Small intestine (tissue), 16 donors: ENCODE measurements at places on chromosomes 6 and 20. TPM values are rescaled to one million over a fixed set of nuclear protein-coding genes. Genes with fewer than 3 reads are reported as not detected.
A peak's percentile ranks its signal among the peaks of the same experiment; 100 is the strongest.

EPPIN gene
- not detected for polyA plus RNA-seq

CD164 gene
- polyA plus RNA-seq, result 172 TPM

JAG1 gene
- polyA plus RNA-seq, result 12.7 TPM

KHDRBS2 gene
- 9.0 TPM for polyA plus RNA-seq

ZNF391 gene
- polyA plus RNA-seq, result 0.27 TPM

MBOAT1 gene
- polyA plus RNA-seq, result 2.5 TPM

SYNCRIP gene
- polyA plus RNA-seq, result 96.6 TPM

TMEM200A gene
- polyA plus RNA-seq, result 49.0 TPM

ZNF311 gene
- 0.27 TPM for polyA plus RNA-seq

DNA sequence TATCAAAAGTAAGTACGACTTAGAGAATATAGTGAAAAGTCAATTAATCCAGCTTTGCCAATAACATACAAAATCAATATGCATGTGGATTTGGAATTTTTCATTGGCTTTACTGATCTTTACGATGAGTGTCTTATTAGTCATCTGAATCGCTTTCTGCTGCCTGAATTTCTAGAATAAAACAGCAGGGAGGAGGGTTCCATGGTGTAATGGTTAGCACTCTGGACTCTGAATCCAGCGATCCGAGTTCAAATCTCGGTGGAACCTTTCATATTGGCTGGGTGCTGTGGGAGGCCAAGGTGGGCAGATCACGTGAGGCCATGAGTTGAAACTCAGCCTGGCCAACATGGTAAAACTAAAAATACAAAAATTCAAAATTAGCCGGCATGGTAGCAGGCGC is 448.8 kb downstream of the RNF144B start:
- no peaks in the 10 kb centered on the region for H3K36me3 ChIP-seq
- no peak overlapping the region for H3K27ac ChIP-seq
- no peaks in the 10 kb centered on the region for H3K4me1 ChIP-seq
- no peak overlapping the region for H3K4me3 ChIP-seq
- H3K27me3 ChIP-seq, result no peaks in the 10 kb centered on the region

DNA sequence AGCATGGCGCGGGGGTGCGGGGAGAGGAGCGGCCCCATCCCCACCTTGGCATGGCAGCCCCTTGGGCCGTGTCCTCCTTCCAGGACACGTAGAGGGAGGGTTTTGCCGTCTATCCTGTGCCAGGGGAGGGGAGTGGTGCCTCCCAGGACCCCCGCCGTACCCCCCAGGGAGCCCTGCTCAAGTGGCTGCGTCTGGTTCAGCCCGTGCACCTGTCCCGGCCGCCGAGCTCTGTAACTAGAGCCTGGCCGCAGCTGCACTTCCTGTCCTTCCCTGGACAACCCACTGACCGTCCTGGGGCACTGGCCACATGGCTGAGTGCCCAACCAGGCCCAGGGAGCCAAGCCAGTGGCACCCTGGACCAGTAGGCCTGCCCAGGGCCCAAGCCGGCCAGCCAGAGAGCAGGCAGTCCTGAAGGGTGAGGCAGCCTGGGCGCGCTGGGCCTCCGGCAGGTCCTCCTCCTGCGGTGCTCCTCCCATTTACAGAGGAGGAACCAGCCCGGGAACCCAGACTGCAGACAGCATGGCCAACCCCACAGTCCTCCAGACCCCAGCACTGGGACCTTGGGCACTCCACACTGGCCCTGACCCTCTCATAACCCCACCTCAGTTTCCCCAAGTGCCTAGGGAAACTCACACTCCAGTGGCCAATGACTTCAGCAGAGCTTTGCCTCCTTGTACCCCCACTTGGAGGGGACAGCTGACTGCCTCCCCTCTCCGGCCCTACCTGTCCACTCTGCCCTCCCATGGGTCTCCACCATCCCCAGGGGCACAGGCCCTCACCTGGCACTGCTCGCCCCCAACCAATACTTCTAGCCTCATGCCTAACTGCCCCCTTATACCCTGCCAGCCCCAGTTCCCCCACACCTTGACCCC is 8.7 kb downstream of the LAMA5 start:
- no peak for DNase-seq
- no peaks in the 10 kb centered on the region for H3K4me1 ChIP-seq
- no peak overlapping the region for H3K4me3 ChIP-seq
- no peaks in the 10 kb centered on the region for H3K27me3 ChIP-seq

GRCh38 chr20:62494537-62494936 is 18.7 kb upstream of the GATA5 start:
- H3K27ac ChIP-seq, result no peak overlapping the region
- no peak overlapping the region for H3K4me3 ChIP-seq
- no peaks in the 10 kb centered on the region for H3K27me3 ChIP-seq

GRCh38 chr20:15597306-15597705 is 975.9 kb downstream of the KIF16B start:
- no peaks in the 10 kb centered on the region for H3K27me3 ChIP-seq
- H3K36me3 ChIP-seq, result no peaks in the 10 kb centered on the region
- H3K4me3 ChIP-seq, result no peak overlapping the region
- peak; percentile 87 for DNase-seq
- no peak overlapping the region for H3K27ac ChIP-seq
- peaks cover 20% of the 10 kb centered on the region for H3K4me1 ChIP-seq

DNA sequence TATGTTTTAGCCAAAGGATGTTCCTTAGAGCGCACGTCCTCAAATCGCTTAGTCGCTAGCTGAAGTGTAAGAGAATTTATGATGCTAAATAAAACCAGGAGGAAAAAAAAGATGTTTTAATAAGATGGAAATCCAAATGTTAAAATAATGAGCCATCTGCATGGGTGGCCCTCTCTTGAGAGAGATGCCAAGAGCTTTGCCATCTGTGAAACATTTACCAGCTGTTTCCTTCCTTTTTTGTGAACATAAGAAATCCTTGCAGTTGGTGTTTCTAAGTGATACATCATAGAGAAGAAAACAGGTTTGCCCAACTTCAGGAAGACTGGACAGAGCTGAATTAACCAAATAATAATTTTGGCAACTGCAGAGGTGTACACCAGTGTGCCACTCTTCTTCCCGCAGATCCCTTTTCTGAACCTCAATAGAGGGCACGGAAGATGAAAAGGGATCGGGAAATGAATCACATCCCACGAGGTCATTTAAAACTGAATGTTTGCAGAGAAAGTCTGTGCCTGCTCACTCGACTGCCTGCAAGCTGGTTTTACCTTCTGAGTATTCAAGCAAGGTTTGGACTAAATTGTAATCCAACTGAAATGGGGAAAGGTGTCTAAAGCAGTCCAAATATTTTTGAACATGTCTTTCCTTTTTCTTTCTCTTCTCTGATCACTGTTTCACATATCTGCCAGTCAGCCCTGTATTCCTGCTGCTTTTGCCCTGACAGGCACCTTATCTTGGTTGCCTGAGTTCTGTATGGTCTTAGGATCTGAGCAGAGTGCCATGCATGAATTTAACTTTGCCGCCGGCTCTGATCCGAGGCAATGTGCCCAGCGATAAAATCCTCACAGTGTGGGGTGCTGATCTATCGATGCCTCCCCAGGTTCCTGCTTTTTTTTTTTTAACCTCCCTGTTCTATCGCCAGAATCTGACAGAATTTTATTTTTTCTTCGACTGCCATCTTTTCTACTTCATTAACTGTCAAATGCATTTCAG is 35.5 kb upstream of the TSHZ2 start:
- DNase-seq, result no peak
- H3K36me3 ChIP-seq, result no peaks in the 10 kb centered on the region
- no peaks in the 10 kb centered on the region for H3K4me1 ChIP-seq
- H3K27me3 ChIP-seq, result no peaks in the 10 kb centered on the region
- H3K27ac ChIP-seq, result no peak overlapping the region

DNA sequence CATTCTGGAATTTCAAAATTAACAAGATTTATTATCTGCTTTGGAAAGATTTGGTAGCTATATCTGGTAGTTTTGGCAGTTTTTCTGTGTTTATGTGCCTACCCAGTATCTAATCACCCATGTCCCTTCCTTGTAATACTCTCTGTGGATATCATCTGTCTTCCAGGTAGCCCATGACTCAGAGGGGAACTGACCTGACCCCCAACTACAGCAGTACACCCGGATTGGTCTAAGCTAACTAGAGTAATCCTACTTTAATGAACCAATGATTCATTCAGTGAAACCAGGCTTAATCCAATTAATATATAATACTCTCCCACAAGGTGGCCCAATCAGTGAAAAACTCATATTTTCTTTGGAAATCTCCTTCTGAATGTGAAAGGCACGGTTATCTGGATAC is 295.3 kb upstream of the SULF2 start:
- H3K27me3 ChIP-seq, result no peaks in the 10 kb centered on the region
- H3K27ac ChIP-seq, result no peak overlapping the region
- no peaks in the 10 kb centered on the region for H3K36me3 ChIP-seq
- no peak for DNase-seq
- H3K4me1 ChIP-seq, result no peaks in the 10 kb centered on the region

GRCh38 chr6:28402197-28402596 is 2.6 kb upstream of the ZSCAN12 start:
- H3K36me3 ChIP-seq, result no peaks in the 10 kb centered on the region
- no peak overlapping the region for H3K27ac ChIP-seq
- H3K4me1 ChIP-seq, result no peaks in the 10 kb centered on the region
- no peak for DNase-seq
- H3K4me3 ChIP-seq, result no peak overlapping the region
- H3K27me3 ChIP-seq, result peaks cover 10% of the 10 kb centered on the region

DNA sequence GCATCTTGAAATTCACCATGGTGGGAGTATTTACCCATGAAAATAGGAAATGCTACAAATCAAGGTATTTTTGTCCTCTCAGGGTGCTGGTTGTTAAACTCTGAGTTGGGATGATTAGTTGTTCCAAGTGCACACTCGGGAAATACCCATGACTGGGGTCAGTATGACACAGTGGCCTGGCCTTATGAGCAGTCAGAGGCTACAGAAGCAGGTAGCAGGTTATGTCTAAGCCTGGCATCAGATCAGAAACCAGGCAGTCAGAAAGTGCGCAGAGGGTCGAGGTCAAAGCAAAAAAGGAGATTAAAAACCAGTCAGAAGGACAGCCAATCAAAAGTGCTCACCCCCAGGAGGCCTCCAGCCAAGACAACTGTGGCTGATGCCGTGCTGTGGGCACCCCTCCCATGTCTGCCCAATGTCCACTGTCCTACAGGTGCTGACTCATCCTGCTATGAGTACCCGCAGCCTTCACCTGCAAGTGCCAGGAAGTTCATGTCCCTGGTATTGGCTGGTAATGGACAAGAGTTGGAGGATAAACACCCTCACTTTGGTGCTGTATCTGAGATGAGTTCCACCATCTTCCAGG is 117.4 kb upstream of the SLC24A3 start:
- H3K27me3 ChIP-seq, result no peaks in the 10 kb centered on the region
- peak; percentile 63 for DNase-seq
- no peak overlapping the region for H3K4me3 ChIP-seq
- H3K36me3 ChIP-seq, result no peaks in the 10 kb centered on the region
- no peak overlapping the region for H3K27ac ChIP-seq
- H3K4me1 ChIP-seq, result no peaks in the 10 kb centered on the region

DNA sequence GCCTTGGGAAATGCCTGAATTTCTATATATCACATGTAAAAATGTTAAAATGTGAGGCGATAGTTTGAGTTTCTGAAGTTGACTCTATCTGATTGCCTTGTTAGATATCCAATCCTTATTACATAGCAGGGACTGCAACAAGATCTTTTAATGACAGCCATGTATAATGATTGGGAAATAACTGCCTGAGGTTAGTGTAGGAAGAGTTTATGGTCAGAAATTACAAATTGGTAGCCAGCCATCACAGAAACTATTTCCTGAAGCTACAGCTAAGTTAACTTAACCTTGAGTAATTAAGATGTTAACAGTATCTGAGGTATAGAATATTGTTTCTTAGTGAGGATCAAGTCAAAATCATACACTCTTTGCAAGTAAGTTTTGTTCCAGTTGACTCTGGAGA is 41.0 kb downstream of the AKIRIN2 start:
- H3K4me1 ChIP-seq, result no peaks in the 10 kb centered on the region
- DNase-seq, result no peak
- H3K36me3 ChIP-seq, result peaks cover 2% of the 10 kb centered on the region
- H3K4me3 ChIP-seq, result no peak overlapping the region

DNA sequence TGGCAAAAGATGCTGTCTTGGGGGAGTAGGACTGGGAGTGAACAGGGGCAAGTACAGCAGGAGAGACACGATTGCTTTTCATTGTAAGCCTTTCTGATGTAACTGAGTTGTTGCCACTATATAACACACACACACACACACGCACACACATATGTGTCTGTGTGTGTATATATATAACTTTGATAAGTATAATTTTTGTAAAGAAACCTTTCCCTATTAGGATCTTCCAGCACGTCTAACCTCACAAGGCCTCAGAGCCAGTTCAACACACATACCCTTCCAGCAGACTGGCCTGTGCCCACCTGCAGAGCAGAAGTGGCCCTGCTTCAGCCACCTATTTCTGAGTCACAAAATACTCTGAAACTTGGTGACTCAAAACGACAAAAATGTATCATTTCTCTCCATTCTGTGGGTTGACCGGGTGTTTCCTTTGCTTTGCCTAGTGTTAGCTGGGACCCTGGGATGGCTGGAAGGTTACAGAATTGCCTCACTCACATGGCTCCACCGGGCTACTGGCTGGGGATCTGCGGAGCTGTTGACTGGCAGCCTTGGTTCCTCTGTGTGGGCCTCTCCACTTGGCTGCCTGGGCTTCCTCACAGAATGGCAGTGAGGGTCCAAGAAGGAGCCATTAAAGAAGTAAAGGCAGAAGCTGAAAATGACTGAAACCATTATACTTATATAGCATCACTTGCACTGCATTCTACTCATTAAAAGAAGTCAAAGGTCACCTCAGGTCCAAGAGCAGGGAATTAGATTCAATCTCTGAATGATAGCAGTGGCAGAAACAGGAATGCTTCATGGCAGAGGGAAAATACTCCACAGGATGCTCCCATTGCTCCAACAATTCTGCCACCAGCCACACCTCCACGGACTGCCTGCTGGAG is 126.4 kb downstream of the BANF2 start:
- H3K27ac ChIP-seq, result no peak overlapping the region
- peak; percentile 44 for DNase-seq
- H3K27me3 ChIP-seq, result no peaks in the 10 kb centered on the region

DNA sequence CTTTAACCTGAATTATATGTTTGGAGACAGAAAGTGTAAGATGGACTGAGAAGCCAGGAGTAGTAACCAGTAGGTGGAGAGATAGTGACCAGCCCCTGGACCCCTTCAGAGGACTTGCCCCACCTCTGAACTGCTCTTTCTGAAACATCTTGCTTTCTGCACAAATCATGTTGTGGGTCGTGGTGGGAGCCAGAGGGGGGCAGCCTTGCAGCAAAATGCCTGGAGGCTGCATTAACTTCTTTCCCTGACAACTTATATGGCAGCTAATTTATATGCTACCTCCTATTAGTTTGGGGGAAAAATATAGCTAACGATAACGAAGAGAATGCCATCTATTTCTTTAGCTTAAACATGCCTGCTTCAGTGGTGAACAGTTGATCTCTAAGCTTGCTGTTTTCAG is 859.8 kb downstream of the MAFB start:
- H3K27ac ChIP-seq, result no peak overlapping the region
- H3K27me3 ChIP-seq, result no peaks in the 10 kb centered on the region
- no peaks in the 10 kb centered on the region for H3K4me1 ChIP-seq

GRCh38 chr20:49727478-49727877 is 13.8 kb upstream of the B4GALT5 start:
- no peak overlapping the region for H3K4me3 ChIP-seq
- H3K27me3 ChIP-seq, result no peaks in the 10 kb centered on the region
- no peak for DNase-seq
- H3K36me3 ChIP-seq, result no peaks in the 10 kb centered on the region
- no peak overlapping the region for H3K27ac ChIP-seq

- no peak for DNase-seq
- H3K27me3 ChIP-seq, result no peaks in the 10 kb centered on the region
- H3K36me3 ChIP-seq, result no peaks in the 10 kb centered on the region
- H3K4me1 ChIP-seq, result no peaks in the 10 kb centered on the region
- H3K4me3 ChIP-seq, result no peak overlapping the region
- no peak overlapping the region for H3K27ac ChIP-seq
These were observed 593.0 kb downstream of the FRK start for GRCh38 chr6:115467726-115468125.

GRCh38 chr6:37565267-37566110 is 65.8 kb upstream of the CCDC167 start:
- DNase-seq, result no peak
- H3K4me3 ChIP-seq, result no peak overlapping the region
- H3K27me3 ChIP-seq, result peaks cover 2% of the 10 kb centered on the region
- no peaks in the 10 kb centered on the region for H3K4me1 ChIP-seq
